ENCODE measurements at places on chromosomes 1 and 21.

DNA sequence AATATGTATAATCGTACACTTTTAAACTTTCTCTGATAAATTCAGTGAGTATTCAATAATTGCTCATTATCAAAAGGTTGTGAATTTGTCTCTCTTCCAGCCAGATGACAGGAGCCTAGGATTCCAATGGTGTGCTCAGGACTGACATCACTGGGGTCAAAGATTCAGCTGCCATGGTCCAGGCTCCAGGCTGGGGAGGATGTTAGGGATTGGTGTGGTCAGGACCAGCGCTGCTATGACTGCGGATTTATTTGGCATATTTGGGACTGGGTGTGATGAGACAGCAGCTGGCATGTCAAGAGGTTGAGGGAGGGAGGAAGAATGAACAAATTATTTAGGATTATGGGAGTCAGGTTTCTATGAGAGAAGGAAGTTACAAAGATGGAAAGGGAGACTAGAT, 48.2 kb upstream of the ABCA4 start:
- no peak for DNase-seq

DNA sequence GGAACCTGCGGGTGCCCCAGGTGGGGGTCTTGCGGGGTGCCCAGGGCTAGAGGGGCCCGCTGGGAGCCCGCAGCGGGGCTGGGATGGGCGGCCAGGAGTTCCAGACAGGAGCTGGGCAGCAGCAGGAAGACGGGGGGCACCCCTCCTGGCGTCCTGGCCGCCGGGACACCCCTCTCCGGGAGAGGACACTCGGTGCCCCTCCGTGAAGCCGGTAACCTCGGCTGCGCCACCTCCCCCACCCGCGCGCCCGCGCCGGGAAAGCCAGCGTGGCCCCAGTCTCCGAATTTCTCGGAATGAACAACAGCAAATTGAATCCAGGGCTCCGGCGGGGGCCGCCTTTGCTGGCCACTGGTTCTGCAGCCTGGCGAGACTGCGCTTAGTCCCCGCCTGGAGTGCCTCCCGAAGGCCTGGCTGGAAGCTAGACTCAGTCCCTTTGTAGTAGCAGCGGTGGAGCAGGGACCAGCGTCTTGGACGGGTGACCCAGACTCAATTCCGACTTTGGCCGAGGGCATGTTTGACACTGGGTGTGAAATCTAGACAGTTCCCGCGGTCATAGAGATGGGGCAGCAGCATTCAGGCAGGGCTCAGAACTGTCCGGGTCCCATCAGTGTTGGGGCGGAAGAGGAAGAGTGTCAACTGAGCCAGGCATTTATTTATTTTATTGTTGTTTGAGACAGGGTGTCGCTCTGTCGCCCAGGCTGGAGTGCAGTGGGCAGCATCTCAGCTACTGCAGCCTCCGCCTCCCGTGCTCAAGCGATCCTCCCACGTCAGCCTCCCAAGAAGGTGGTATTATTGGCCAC, 773 bp downstream of the IFNGR2 start:
- DNase-seq, result peak; percentile 38

GRCh38 chr1:209674957-209675564, at the start of gene G0S2:
Gene G0S2, plus strand, starts transcription at chr1:209675412. Its CDS starts 273 bp downstream, at chr1:209675685.
- DNase-seq, result peak; percentile 34

- DNase-seq, result no peak
Observed at GRCh38 chr1:180175291-180175690, 20.6 kb downstream of the QSOX1 start.

All from epithelial cell of esophagus (primary cell).